ENCODE measurements at places on chromosomes 13 and 19. TPM values are rescaled to one million over a fixed set of nuclear protein-coding genes. Genes with fewer than 3 reads are reported as not detected.

DNA sequence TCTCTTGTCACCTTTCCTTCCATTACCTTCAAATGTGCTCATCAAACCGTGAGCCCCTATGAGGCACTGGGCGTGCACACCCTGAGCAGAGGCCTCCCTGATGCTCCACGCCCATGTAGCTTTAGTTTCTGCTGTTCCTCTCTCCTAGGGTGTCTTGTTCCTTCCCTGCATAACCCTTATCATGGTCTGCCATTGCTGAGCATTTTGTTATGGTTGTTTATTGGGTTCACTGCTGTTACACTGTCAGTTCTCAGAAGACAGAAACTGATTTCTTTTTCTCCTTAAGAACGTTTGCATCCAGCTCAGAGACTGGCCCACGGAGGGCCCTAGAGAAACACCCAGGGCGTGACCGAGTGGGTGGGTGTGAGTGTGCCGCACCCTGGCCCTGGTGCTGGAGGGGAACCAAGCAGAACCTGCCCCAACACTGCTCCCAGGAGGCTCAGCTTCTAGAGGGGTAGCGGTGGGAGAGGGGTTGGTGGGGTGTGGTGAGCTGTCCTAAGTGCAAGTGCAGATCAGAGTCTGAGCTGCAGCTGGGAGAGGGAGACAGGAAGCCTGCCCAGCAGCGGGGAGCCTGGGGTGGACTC is 61.4 kb upstream of the URI1 start:
- no peak for ATAC-seq

GRCh38 chr19:45793876-45794275 is 1.2 kb upstream of the DMWD start:
- no peak for ATAC-seq

- ATAC-seq: no peak
Observed at GRCh38 chr19:49583239-49583638, 2.1 kb downstream of the PRRG2 start.

- no peak for ATAC-seq
Observed at GRCh38 chr19:588741-589692, 664 bp upstream of the HCN2 start.

DNA sequence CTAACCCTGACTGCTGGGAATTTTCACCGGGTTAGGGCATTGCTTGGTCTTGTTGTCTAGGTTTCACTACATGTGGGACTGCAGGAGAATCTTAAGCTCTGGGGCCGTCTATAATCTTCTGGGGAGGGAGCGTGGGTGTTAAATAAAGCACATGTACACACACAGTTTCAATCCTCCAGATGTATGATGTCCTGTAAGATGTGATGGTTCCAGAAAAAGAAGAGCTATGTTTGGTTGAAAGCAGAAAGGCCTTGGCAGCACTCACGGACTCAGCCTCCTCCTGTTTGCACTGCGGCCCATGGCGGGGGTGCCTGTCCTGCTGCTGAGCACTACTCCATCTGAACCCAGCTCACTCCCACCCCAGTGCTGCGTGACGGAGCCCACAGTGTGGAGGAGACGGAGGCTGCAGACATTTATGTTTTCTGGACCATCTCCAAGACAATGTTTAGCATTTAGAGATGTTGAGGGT is 343.5 kb downstream of the TEX29 start:
- ATAC-seq: no peak

GRCh38 chr13:47420568-47420967 is 523.7 kb upstream of the HTR2A start:
- ATAC-seq: no peak

The ZNF723 gene
- not detected for total RNA-seq

The ZNF121 gene
- total RNA-seq: 32.2 TPM
